Activated CD4-positive, alpha-beta T cell treated with anti-CD3 and anti-CD28 coated beads for 24 hours (primary cell): ENCODE measurements at places on chromosomes 2 and 18.

DNA sequence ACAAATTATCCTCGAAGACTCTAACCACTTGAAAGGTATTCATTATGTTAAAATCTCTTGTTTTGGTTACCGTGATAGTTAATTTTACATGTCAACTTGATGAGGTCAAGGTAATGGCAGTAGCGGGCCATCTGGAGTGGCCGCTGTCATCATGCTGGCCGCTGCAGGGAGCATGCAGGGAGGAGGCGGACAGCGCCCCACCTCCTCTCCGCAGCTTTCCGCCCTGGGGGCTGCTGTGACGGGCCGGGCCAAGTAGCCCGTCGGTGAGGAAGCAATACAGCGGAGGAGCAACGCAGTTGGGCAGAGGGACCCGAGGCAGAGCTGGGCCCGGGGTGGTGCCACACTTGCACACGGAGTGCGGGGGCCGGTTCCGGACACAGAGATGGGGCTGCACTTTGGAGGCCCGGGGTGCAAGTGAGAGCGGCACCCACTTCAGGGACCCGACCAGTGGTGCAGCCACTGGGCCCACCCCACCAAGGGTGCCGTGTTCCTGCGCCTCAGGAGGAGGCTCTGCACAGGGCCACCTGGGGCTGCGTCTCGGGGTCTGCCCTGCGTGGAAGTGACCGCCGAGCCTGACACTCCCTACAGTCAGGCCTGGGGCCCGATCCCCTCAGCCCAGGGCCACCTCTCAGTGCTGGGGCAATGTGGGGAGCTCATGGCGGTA is 452.4 kb downstream of the LRATD1 start:
- no peak for DNase-seq

DNA sequence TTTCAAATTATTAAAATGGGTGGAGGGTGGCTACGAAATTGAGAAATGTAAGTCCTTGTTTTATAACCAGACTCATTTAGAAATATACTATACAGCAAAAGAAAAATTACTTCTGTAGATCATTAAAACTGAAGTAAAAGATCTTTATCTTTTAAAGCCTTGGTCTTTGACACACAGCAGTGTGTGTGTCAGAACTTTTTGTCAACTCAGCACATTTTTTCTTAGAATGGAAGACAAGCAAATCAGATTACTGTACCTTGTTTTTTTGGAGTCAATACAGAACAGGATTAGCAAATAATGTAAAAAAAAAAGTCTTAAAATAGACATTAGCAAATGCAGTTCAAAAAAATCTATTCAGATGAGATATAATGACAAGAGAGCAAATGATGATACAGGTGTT is 49.1 kb downstream of the C2orf76 start:
- DNase-seq, result no peak

DNA sequence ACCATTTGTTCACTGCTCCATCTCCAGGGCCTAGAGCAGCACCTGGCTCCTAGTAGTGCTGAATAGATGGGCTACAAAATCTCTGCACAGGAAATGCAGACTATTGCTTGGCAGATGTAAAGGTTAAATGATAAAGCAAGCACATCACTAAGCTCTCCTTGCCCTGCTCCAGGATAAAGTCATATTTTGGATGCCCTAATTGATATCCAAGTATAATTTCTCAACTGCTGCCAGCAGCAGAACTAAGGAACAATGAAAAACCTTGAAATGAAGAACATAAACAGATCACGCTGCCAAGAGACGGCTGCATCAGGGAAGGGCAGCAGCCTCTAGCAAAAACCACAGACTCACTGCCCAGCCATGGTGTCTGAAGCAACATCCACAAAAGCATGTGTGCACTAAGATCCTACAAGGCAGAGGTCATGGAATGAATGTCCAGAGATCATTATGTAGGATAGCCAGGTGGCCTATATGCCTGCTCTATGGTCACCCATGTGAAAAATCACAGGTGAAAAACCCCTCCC is 134.7 kb downstream of the TMEM163 start:
- DNase-seq, result no peak

DNA sequence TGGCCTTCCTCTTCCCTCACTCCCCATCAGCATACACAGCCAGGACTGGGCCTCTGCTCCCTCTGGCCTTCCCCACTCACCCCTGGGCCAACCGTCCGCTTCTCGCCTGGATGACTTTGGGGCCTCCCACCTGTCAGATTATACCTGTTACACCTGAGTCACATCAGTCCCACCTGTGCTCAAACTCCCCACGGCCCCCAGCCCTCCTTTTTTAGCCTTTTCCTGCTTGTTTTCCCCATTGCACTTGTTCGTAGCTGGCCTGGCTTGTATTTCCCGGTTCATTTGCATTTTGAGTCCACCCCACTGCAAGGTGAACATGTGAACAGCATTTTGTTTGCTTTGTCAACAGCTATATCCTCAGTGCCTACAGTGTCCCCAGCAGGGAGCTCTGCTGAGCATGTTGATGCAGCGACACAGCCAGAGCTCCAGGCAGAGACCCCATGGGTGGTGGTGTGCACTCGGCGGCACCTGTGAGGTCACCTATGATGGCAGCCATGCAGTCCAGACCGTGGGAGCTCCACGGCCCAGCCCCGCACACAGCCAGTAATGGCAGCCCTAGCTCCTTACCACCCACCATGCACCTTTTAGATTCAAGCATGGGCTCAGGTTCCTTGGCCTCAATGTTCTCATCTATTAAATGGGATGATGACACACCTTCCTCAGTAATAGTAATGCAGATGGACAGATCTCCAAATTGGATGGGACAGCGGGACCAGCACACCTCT is 276.4 kb upstream of the HS6ST1 start:
- no peak for DNase-seq

- no peak for DNase-seq
These were observed 463.1 kb downstream of the TSN start for GRCh38 chr2:122218596-122218995.

GRCh38 chr2:200747668-200748618 is 63.8 kb upstream of the BZW1 start:
- no peak for DNase-seq

- no peak for DNase-seq
These were observed 569.8 kb downstream of the ARHGAP15 start for GRCh38 chr2:143698888-143699570.
